Cardiac septum (tissue), 1 donor: ENCODE measurements at places on chromosomes 7 and 10.

GRCh38 chr10:72389014-72389413 lies 34.3 kb upstream of the DNAJB12 start:
- no peak for DNase-seq

- DNase-seq = no peak
Observed at GRCh38 chr7:45924283-45924682, 3.2 kb upstream of the IGFBP3 start.

DNA sequence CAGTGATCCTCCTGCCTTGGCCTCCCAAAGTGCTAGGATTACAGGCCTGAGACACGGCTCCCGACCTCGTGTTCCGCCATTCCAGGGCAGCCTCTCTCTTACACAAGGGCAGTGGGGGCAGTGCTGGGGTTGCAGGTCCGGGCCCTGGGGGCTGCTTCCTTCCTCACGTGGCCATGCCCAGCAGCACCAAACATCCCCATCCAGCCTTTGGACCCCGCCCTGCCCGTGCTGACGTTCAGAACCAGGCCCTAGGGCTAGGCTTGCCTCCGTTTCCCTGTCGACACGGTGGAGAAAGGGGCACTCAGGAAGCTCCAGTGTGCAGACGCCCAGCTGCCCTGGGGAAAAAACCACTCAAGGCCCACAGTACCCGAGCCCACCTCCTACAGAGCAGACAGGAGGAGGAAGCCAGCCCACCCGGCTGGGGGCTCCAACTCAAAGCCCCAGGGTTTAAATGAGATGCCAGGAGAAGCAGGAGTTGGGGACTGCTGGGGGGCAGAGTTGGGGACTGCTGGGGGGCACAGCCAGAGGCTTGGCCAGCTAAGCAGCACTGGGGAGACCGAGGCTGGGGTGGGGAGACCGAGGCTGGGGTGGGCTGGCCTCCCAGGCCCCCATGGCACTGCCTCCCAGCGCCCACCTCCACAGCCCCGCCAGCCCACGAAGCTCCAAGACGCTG lies 35.9 kb downstream of the ADAP1 start:
- peak; percentile 65 for DNase-seq

DNA sequence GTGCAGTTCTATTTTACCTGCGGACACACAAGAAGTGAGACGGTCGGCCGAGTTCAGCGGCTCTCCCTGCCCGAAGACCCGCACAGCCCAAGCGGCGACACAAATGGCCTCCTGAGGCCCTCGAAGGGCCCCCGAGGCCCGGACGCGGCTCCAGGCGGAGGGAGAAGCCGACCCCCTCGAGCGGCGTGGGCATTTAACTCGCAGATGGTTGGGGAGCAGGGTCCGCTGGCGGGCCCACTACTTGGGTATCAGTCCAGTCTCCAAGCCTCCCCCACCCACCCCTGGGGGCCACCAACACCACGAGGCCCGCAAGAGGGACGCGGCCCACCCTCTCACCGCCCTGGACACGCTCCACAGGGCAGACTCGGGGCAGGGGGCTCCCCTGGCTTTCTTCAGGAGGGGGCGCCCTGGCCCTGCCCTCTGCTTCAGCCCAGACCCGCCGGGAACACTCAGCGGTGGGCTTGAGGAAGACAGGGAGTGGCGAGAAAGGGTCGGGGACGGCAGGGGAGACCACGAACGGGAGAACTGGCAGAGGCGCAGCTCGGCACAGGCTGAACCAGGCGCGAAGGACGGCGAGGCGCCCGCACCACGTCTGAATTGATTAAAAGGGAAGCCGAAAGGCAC lies 1.7 kb downstream of the IGF2BP3 start:
- DNase-seq = no peak

DNA sequence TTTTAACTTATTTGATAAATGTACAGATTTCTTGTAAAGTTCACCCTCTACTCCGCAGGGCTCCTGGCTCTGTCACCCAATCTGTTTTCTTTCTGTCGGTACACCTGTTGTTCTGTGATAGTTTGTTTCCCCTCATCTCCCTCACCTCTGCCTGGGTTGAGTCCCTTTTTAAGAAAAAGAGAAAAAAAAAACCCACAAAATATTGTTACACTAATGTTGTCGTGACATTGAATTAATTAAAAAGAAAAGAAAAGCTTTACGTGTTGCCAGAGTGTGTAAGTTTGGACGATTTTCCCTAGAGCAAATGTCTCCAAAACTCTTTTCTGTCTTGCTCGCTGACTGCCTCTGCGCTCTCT lies 3.4 kb downstream of the HMX3 start:
- DNase-seq = no peak

DNA sequence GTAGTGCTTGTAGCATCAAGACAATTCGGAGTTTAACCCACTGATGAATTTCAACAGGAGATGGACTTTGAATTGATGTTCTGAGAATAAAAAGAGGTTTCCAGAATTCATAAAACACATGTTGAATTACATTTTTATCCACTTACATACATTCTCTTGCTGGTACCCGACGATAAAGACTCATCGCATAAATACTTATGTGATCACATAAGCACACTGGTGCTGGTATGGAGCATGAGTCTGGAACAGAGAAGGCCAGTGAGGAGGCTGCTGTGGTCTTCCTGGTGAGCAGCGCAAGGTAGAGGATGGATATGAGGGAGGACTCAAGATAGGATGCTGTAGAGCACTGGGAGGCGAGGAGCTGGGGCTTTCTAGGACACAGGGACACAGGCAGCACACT lies 109.0 kb downstream of the RNF216 start:
- no peak for DNase-seq

DNA sequence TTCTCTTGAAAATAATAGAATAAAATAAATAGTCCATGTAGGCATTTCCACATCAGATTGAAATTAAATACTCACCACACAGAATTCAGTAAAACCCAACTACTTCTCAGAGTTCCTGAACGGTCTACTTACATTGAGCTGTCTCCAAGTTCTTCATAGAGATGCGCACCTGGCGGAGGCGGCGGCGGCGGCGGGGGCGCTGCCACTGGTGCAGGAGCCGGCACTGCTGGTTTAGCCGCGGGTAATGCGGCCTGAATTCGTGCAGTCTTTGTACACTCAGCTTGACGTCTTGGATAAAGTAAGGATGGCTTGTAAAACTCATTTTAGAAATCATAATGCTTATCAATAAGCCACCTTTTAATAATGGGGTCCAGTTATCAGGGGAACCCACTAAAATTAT lies 973.8 kb downstream of the PCDH15 start:
- DNase-seq = no peak

DNA sequence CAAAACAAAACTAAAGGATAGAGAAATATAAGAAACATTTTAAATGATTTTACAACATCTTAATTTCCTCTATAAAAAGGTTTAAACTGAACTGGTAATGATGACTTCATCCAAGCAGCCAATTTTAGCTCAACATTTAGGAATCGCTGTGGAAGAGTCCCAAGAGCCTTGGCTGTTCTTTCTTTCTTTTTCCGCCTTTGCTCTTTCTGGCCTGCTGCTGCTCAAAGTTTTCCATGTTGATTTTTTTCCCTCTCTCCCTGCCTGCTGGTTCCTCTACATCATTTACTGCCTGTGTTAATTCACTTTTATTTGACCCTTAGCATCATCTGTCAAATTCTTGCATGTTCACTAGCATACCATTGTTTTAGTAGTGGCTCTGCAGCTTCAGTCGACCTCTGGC lies 146.9 kb downstream of the EVX1 start:
- DNase-seq = no peak

DNA sequence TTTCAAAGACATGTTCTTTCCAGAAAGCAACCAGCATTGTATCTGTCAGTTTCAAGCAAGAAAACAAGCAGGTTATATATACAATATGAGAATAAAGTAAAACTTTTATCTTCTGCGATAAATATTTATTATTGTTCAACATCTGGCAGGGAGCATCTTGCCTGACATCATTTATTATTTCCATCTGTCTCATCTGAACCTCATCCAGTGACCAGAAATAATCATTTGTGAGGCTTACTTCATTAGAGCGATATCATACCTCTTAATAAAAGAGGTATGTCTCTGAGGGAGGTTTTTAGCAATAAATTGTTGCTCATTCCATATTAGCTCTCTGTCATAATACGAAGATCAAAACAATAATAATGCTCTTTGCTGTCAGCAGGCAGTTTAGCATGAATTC lies 226.1 kb downstream of the CDC14C start:
- DNase-seq = no peak
